Retinal pigment epithelial cell (primary cell): ENCODE measurements at places on chromosomes 1 and 21.

DNA sequence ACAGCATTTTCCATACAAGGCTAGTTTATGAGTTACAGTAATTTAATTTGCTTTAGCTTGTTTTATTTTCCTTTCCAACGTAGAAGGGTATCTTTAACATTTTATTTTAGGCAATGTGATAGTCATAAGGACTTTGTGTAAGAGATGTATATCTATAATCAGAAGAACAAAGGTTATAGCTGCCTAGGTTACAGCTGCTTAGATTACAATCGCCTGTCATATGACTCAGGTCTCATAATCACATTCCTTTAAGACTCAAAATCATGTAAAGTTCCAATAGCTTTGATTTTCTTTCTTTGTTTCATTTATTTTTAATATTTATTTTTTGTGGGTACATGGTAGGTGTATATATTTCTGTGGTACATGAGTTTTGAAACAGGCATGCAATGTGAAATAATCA is 37.8 kb upstream of the COP1 start:
- DNase-seq: no peak

DNA sequence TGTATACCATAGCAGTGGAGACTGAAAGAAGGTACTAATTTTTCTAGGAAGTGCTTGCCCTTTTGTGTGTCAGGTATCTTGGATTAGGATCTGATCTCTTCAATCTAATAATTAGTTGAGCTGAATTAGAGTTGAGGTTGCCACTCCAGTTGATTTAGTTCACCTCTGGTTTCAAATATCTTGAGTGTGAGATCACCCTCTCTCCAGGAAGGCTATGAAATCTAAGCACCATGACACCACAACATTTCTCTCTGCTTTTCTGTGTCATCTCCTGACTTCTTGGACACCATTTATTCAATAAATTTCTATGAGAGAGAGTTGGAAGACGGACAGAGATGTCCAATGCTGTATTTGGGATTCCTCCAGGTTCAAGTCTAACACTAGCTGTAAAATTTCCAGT is 212.8 kb downstream of the DYRK1A start:
- no peak for DNase-seq

GRCh38 chr1:152904688-152905440 is 3.5 kb upstream of the IVL start:
- DNase-seq: no peak

- no peak for DNase-seq
Observed at GRCh38 chr1:6577831-6578525, 1.8 kb upstream of the ZBTB48 start.

DNA sequence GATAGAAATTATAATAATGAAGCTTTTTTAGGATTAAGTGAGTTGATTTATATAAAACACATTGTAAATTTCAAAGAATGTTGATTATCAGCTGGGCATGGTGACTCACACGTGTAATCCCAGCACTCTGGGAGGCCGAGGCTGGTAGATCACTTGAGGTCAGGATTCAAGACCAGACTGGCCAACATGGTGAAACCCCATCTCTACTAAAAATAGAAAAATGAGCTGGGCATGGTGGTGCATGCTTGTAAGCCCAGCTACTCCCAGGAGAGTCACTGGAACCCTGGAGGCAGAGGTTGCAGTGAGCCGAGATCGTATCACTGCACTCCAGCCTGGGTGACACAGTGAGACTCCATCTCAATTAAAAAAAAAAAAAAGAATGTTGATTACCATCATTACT is 18.4 kb downstream of the ADAMTS1 start:
- DNase-seq: no peak

DNA sequence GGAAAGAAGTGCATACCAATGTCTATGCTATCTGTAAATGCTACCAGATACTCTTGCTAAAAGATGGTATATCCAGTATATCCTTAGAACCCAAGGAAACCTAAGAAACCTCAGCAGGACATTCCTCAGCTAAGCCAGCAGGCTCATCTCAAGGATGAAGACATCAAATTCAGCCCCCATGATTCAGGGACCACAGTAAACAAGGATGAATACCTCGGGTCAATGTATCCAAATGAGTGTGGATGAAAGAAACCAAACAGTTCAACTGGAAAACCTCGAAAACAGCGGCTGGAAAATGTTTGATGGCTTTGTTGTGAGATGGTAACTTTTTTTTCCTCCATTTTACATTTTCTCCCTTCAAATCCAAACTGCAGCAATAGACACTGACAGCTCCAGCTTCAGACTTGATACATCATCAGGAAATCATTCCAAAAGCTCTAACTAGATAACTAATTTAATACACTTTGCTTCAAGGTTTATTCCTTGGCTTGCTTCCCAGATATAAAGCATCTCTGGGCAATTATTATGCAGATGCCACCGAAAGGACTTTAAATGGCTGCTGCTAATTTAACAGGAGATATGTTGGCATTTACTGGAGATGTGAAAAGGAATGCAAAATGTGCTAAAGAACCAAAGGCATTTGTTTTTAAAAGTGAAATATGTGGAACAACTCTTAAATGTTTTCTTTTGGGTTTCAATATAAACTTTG is 73.6 kb downstream of the SMYD2 start:
- no peak for DNase-seq

DNA sequence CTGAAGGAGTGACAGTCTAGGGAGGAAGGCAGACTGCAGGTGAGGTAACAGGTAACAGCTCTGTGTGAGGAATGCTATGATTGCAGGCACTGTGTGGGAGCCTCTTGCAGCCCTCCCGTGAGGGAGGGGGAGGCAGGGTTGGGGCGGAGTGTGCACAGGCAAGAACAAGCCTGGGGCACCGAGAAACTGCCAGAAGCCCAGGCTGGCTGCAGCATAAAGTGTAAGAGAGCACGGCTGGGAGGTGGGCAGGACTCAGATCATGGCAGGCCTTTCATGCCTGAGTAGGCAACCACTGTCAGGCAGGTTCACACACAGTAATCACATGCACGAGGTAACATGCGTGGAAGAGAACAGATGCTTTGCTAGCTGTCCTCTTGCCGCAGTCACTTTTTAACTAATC is 11.3 kb upstream of the RHEX start:
- DNase-seq: no peak

- no peak for DNase-seq
Observed at GRCh38 chr1:183761871-183762270, 43.0 kb upstream of the RGL1 start.

DNA sequence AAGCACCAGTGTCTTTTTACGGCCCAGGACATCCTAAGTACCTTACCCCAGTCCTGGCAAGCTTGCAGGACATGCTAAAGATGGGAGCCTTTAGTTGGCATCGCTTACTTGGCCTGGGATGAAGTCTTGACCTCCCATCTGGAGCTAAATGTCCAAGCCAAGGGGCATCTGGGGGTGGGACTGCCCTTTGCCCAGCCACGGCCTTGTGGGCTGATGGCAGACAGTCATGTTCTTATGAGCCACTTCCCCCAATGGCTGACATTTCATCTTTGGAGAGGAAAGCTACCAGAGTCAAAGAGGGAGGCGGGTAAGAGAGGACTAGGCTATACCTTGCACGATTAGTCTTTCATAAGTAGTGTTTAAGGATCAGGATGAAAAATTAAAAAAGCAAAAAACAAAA is 32.2 kb downstream of the OPTC start:
- no peak for DNase-seq

DNA sequence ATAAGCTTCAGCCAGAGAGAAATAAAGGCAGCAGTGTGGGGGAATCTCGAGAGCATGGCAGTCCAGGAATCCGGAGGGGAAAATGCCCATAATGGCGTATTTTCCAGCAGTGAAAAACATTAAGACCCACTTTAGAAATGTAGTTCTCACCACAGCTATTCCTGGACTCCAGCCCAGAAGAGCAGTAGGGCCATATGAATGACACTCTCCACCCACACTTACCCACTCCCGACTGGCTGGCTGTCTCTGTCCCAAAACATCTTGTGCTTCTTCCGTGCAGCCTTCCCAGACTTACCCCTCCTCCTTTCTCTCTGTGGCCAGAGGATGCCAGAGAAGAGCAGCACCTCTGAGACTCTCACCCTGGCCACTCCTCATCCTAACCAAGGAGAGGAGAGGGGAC is 56.4 kb downstream of the TRABD2B start:
- DNase-seq: no peak

- no peak for DNase-seq
Observed at GRCh38 chr21:40671716-40672115, 175.2 kb downstream of the DSCAM start.

DNA sequence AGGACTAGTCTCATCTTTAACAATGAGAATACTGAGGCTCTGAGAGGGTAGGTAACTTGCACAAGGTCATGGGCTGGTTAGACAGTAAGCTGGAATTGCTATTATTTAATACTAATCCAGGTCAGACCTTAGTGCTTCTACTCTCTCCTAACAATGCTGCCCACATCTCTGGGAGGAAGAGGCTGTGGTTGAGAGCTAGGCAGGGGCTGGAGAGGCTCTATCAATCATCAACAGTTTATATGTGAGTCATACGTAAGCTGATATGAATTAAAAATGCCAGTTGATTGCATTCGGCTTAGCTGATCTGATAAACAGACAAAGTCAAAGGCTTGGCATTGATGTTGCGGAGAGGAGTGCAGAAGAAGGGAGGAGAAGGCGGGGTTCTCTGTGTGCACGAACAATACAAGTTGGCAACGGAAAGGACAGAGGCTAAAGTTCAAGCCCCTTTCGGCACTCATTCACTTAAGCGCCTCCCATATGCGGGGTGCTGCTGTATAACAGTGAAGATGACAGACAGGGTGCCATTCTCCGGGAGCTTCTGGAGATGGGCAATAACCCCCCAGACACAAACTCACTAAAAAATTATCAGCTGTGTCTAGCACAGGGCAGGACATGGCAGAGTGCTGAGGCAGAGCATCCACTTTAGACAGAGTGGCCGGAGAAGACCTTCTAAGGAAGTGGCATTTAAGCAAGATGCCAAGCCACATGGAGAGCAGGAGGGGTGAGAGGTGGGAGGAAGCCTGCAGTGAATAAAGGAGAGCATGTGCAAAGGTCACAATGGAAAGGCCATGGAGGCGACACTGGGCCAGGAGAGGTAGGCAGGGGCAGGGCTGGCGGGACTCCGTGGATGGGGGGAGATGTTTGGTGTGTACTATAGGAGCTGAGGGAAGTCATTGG is 195.2 kb downstream of the ZSCAN20 start:
- no peak for DNase-seq

DNA sequence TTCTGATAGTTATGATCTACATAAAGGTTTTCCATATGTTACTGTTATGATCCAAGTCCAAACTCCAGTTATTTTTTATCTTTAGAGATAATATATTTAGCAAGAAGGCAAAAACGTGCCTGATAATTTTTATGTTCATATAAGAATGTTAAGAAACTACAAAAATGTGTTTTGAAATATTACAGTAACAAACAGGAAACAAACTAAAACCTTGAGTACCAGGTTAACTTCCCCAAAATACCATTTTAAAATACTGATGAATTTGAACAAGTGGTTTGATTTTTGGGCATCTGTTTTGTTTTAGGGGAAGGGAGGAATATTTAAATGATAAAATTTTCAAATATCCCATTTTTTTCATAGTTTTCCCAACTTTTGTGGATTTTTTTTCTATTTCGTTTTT is 124.8 kb downstream of the NR5A2 start:
- DNase-seq: no peak

DNA sequence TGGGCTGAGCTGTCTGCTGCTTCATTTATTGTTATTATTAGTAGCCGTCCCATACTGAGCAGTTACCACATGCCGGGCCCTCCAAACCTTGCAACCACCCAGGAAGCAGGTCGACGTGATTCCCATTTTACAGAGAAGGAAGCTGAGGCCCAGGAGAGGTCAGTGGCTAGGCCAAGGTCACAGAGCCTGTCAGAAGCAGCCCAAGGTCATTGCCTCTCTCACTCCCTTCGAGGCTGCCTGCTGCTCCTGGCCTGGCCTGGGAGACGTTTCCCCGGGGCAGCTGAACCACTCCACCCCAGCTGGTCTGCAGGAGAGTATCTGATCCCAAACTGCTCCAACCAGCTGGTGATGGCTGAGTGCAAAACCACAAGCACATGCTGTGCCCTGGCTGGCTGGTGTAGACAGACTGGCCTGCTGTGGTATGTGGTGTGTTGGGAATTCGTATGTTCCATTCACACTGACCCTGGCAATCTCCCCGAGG is 6.5 kb downstream of the PADI4 start:
- no peak for DNase-seq

DNA sequence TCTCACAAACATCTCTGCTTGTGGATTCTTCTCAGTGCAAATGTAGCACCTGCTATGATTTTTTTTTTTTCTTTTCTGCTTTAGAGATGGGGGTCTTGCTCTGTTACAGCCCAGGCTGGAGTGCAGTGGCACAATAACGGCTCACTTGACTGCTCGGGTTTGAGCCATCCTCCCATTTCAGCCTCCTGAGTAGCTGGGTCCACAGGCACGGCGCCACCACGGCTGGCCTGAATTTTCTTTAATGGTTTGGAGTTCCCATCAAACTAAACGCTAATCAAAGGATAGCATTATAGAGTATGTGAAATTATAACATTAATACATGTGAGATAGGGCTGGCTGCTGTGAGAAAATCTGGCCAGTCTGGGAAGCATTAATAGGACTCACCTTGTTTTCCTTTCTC is 7.2 kb upstream of the PTGER3 start:
- no peak for DNase-seq

GRCh38 chr1:95257758-95258157 is 23.7 kb downstream of the RWDD3 start:
- DNase-seq: no peak
